A549 treated with CORT108297 at 1 μM for 4 hours (cell line): ENCODE measurements at places on chromosomes 13 and 19. TPM values are rescaled to one million over a fixed set of nuclear protein-coding genes. Genes with fewer than 3 reads are reported as not detected.

The NDUFA3 gene
- total RNA-seq, result 208 to 257 TPM (median 223 TPM) in 5 replicates

The ZNF729 gene
- not detected in 5 replicates for total RNA-seq

The CACNG8 gene
- 0.90 to 1.4 TPM (median 1.4 TPM) in 5 replicates for total RNA-seq

The SHISA7 gene
- total RNA-seq, result 0.02 TPM in 1 of 5 replicates, not detected in the others

The CEACAM20 gene
- 0.05 to 0.08 TPM (median 0.06 TPM) in 5 replicates for total RNA-seq

The MYBPC2 gene
- total RNA-seq, result 0.02 TPM in 2 of 5 replicates, not detected in the others

The RXFP2 gene
- total RNA-seq, result not detected in 5 replicates

The SMAD9 gene
- 0.08 to 0.30 TPM (median 0.12 TPM) in 5 replicates for total RNA-seq

The ERICH4 gene
- total RNA-seq, result 0.09 TPM in 1 of 5 replicates, not detected in the others

The DAPK3 gene
- total RNA-seq, result 46.5 to 53.2 TPM (median 49.7 TPM) in 5 replicates

The NOTCH3 gene
- total RNA-seq, result 7.9 to 12.5 TPM (median 12.1 TPM) in 5 replicates

The PSG1 gene
- total RNA-seq, result 0.14 to 0.32 TPM (median 0.27 TPM) in 5 replicates

The MYPOP gene
- total RNA-seq, result 6.0 to 10.7 TPM (median 9.9 TPM) in 5 replicates

The PGLYRP2 gene
- 0.05 TPM in 1 of 5 replicates, not detected in the others for total RNA-seq

The KLK1 gene
- 0.13 to 0.29 TPM (median 0.20 TPM) in 4 of 5 replicates, not detected in the other for total RNA-seq
